GM13976 (cell line): ENCODE measurements at places on chromosomes 3 and 15.

DNA sequence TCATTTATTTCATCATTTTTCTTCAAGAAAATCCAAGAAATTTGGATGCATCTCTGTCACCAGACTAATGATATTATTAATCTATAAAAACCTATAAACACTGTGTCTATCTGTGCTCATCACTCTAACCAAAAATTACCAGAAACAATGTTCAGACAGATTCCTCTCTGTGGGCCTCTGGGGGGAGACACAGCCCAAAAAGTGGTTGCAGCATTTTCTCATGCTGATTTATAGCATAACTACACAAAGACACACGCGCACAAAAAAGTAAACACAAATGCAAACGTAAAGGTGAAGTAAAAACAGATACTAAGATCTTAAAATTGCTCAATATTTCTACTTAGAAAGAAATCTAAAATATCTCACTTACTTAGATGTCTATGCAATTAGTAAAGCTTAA, 976.0 kb downstream of the GBE1 start:
- DNase-seq, result no peak

DNA sequence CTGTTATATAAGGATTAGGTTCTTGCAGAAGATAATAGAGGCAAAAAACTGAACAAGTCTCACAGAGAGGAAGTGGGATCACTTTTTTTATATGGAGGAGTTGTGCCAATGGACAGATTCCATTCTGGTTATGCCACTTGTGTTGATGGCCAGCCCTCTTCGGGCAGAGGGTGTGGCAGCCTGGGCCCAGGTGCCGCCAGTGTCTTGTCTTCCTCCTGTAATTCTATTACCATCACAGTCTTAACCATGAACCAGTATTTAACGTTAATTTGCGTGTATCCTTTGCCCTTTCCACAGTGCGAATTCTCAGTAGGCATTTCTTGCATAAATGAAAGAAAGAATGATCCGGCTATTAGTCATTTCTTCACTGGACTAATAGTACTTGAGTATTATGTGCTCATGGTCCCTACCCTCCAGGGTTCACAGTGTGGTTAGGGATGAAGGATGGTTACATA, 7.0 kb upstream of the USP4 start:
- DNase-seq, result no peak

DNA sequence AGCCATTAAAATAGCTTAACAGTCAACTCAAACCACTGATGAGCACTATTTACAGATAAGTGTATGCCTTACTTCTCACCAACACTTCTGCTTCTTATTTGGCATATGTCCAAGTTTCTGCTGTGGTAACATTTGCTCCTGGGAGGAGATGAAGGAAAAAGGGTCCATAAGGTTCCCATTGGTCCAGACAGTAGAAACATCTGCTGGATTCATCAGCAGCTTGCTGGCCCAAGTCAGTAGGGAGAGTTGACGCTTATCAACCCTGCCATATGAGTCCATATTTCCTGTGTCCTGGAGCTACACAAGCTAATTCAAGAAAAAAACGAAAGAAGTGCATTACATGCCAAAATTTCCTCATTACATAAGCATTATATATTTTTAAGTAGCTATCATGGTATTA, 824.5 kb downstream of the CADM2 start:
- DNase-seq, result no peak

DNA sequence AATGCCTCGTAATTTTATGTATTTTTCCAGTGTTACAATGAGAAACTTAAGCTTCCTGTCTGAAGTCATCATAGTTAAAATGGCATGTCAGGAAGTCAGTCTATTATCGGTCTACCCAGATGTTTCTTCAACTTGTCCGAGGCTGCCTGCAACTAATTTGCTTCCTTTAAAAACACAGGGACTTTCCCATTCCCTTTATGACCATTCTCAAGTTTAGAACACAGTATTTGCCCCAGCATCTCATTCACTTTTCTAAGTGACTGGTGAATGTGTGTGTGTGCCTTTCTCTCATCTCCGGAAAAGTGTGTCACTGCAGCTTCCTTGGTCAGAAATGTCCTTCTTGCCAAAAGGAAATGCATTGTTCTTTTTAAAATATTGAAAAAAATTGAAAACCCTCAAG, 466.6 kb downstream of the RAP2B start:
- DNase-seq, result no peak

- DNase-seq, result no peak
These were observed 50.8 kb upstream of the BLM start for GRCh38 chr15:90666135-90666909.

DNA sequence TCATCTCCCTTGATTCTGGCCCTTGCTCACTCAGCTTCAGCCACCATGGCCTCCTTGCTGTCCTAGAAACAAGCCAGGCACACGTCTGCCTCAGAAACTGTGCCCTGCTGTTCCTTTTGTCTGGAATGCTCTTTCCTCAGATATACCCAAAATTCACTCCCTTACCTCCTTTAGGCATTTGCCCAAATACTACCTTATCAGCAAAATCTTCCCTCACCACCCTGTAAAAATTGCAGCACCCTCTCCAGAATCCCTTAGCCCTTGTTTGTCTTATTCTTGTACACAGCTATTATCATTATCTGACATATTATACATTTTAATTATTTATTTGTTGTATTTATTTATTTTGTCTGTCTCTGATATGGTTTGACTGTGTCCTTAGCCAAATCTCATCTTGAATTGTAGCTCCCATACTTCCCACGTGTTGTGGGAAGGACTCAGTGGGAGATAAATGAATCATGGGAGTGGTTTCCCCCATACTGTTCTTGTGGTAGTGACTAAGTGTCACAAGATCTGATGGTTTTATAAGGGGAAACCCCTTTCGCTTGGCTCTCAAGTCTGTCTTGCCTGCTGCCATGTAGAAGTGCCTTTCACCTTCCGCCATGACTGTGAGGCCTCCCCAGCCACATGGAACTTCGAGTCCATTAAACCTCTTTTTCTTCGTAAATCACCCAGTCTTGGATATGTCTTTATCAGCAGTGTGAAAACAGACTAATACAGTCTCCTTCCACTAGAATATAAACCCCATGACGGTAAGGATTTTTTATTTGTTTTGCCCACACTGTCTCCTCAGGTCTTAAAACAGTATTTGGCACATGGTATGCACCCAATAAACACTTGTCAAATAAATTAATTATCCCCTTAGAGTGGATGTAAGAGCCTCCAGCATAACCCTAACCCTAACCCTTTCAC, 60.0 kb upstream of the STT3B start:
- DNase-seq, result no peak

DNA sequence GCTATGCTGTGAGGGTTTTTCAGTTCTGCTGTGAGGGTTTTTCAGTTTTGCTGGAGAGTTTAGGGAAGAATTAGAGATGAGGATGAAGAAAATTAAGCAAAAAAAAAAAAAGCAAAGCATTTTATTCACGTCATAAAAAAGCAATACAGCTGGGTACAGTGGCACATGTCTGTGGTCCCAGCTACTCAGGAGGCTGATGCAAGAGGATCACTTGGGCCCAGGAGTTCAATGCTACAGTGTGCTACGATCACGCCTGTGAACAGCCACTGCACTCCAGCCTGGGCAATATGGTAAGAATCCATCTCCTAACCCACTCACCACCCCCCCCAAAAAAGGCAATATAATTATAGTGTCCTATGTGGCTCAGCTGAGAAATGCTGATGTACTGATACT, 162.7 kb downstream of the MAGI1 start:
- no peak for DNase-seq

- DNase-seq, result no peak
These were observed 479.6 kb upstream of the ALCAM start for GRCh38 chr3:104887069-104887468.

DNA sequence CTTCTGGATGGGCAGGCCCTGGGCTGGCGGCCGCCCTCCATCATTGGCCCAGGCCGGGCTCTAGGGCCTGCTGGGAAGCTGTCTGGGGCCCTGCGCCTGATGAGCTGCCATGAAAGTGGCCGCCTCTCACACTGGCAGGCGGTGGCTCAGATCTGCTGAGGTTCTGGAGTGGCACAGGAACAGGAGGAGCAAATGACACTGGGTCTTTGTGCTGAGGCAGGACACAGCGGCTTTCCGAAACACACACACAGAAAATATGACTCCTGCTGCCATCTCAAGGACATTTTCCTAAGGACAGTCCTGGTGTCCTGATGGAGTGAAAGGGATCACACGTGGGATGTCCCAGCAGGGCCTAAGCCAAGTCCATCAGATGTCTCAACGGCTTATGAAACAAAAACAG, 103.5 kb downstream of the NUP210 start:
- no peak for DNase-seq

DNA sequence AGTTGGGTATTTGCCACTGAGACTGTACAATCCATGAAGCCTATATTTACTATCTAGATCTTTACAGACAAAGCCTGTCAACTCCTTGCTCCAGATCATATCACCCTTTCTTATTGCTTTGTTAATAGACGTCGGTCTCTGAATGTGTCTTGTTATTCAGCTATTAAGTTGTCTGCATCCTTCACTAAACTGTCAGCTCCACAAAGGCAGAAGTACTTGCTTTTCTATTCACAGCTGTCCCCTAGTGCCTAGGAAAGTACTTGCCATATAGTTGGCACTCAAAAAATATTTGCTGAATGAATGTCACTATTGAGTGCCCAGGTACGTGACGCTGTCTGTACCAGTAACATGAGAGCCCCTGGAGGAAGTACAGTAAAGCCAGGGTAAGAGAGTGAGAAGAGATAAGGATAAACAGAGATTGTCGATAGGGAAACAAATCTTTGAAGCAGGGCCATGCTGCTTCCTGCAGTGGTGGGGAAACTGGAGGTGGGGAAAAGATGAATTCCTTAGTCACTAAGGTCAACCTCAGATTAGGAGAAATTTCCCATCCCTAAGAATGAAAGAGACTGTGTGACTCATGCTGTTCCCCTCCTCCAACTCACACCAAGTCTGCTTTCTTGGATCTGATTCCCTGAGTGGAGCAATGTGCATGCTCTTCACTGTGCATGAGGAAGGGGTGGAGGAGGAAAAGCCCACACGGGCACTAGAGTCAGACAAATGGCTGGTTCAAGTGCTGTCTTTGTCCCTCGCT, 36.3 kb downstream of the PRICKLE2 start:
- no peak for DNase-seq

GRCh38 chr15:42385206-42385979, 26.1 kb downstream of the CAPN3 start:
- peak; percentile 68 for DNase-seq

DNA sequence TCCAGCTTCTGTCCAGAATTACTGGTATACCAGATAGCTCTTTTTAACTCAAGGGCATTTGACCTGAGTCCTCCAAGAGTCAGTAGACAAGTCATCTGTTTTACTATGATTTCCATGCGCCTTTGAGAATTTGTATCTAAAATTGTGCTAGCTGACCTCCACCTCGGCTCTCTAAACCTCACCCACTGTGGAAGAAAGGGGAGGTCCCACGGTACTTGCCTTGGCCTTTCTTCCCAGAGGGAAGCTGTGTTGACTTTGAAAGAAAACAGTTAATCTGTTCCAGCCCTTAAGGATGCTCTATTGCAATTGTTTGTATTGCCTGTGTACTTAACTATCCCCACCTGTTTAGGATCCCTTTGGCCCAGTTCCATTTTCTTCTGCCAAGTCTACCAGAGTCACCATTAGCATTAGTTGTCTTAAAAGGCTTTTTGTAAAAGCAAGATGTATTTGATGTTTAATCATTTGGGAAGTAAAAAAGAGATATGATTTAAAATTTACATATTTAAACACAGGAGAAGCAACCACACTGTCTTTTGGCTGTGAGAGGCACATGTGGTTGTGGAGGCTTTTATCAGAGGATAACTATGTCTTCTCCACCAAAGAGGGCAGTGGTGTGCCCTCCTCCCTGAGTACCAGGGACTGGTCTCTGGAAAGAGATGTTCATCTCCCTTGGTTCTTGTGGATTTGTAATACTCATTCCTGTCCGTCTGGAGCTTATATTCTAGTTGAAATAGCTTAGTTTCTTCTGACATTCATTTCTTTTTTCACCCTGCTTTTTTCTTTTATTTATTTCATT, 88.8 kb downstream of the CRTC3 start:
- DNase-seq, result no peak

GRCh38 chr3:32309654-32310242, 71.3 kb downstream of the CMTM8 start:
- DNase-seq, result peak; percentile 50

DNA sequence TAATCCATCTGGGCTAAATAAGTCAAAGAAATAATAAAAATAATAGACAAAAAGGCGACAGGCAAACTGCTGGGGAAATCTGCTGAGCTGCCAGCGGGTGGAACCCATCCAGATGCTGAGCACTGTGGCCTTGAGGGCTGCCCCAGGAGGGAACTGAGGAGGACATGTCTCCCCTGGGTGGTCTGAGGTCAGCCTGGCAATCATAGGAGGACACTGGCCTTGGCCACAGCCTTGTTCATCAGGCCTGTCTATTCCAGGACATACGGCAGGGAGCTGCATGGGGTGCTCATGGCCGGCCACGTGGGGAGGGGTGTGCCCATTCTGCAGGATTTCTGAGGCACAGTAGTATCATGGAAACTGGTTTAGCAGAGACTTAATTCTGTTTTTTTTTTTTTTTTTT, 21.5 kb upstream of the SNRPA1 start:
- no peak for DNase-seq

GRCh38 chr3:166451997-166452396, 614.8 kb upstream of the BCHE start:
- DNase-seq, result no peak
